NCI-H69 (cell line): ENCODE measurements at places on chromosomes 1 and 21.
A peak's percentile ranks its signal among the peaks of the same experiment; 100 is the strongest.

- DNase-seq, result peak; percentile 5
Observed at GRCh38 chr1:47618830-47619229, 181.0 kb downstream of the FOXD2 start.

- DNase-seq, result peak; percentile 31
Observed at GRCh38 chr1:67753776-67754525, 69.0 kb downstream of the GADD45A start.

DNA sequence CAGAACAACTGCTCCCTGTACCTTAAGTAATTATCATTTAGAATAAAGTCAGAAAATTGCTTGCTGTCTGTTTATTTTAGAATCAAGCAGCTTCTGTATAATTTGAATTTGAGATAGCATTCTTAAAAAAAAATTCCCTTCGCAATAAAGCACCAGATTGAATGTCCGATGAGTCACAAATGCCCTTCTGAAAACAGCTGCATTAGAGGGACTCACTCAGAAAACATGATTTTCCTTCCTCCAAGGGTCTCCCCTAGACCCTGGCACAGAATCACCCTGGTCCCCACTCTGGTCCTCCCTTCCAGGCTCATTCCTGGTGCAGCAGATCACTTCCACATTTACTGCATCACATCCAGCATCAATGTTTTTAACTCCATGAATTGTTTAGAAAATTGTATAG lies 471.1 kb upstream of the VAMP3 start:
- DNase-seq, result peak; percentile 26

DNA sequence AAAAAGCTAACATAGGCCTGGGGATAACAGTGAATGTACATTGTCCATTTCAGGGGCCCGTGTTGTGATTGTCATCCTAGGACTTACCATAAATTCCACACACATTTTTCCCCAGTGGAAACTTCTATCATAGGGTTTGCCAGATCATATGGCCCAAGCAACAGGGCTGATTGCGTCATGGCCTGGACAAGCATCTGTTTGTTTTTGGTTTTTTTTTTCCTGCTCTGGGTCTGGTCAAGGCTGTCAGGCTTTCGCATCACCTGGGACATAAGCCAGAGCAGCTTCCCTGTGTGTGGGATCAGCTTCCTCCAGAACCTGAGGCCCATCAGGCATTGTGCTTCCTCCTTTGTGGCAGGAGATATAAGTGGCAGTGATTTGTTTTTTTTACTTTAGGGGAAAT lies 598.5 kb upstream of the USP24 start:
- DNase-seq, result no peak

DNA sequence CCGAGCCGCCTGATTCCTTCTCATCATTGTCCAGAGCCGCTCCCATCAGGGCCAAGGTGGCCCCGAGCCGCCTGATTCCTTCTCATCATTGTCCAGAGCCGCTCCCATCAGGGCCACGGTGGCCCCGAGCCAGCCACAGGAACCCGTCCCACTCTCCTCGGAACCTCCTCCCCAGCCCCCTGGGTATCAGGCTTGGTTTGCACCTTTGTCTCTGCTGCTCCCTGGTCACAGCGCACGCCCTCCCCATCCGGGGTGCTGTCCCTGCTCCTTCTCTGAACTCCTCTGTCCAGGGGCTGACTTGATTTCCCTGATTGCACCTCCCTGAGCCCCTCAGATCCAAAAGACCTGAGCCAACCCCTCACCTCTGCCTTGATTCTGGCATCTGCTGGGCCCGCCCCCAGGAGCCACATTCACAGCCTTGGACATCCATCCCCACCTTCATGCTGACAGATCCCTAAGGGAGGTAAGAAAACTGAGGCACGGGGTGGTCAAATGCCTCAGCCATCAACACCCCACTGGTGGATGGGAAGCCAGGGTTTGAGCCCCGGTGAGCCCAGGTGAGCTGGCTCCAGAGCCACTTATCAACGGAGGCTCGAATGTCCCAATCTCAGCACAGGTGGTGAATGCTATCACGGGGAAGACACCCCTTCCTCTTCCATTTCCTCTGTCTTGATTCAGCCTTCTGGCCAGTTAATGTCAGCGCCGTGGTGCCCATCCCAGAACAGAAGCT lies 25.6 kb upstream of the COL18A1 start:
- DNase-seq, result no peak

- peak; percentile 4 for DNase-seq
Observed at GRCh38 chr1:231983588-231984193, 357.1 kb downstream of the DISC1 start.

DNA sequence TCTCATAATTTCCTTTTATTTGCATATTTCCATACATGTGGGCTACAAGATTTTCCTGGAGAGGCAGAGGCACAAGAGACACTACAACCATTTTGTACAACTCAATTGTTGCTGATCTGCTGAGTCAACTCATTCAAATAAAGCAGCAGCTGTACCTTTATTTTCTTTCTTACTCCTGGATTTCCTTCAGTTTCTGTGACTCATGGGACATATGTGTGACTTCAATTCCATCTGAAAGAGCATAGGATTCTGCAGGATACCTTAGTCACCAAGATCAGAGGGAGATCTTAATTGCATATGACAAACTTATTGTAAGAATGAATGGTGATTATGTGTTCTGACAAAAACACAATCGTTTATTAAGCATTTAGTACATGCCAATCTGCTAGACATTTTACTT lies 2219.4 kb downstream of the NCAM2 start:
- peak; percentile 68 for DNase-seq

DNA sequence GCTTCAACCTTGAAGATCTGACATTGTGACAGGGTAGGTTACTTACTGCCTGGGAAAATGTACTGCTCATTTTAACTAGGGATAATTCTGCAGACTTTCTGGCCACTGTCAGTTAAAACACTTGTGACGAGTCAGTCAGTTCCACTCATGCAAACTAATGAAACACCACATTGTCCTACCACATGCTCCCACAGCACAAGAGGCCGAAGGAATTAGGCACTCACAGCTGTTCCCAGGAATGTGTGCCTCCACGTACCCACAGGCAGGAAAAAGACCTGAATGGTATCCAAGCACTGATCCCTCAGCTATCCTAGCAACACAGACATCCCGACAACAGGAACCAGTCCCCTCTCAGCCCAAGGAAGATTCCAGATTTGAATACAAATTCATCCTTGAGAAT lies 12.3 kb downstream of the BCAR3 start:
- DNase-seq, result no peak

DNA sequence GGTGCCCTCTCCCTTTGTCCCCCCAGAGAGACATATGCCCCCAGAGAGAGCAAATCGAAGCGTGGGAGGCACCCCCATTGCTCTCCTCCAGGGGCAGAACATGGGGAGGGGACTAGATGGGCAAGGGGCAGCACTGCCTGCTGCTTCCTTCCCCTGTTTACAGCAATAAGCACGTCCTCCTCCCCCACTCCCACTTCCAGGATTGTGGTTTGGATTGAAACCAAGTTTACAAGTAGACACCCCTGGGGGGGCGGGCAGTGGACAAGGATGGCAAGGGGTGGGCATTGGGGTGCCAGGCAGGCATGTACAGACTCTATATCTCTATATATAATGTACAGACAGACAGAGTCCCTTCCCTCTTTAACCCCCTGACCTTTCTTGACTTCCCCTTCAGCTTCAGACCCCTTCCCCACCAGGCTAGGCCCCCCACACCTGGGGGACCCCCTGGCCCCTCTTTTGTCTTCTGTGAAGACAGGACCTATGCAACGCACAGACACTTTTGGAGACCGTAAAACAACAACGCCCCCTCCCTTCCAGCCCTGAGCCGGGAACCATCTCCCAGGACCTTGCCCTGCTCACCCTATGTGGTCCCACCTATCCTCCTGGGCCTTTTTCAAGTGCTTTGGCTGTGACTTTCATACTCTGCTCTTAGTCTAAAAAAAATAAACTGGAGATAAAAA lies 8.4 kb downstream of the EFNA3 start:
- DNase-seq, result no peak

GRCh38 chr1:233707153-233707879 lies 93.4 kb downstream of the KCNK1 start:
- DNase-seq, result peak; percentile 73

GRCh38 chr1:185681034-185681633 lies 53.1 kb upstream of the HMCN1 start:
- DNase-seq, result peak; percentile 71
